ENCODE measurements at places on chromosomes 12 and 14.
A peak's percentile ranks its signal among the peaks of the same experiment; 100 is the strongest.

DNA sequence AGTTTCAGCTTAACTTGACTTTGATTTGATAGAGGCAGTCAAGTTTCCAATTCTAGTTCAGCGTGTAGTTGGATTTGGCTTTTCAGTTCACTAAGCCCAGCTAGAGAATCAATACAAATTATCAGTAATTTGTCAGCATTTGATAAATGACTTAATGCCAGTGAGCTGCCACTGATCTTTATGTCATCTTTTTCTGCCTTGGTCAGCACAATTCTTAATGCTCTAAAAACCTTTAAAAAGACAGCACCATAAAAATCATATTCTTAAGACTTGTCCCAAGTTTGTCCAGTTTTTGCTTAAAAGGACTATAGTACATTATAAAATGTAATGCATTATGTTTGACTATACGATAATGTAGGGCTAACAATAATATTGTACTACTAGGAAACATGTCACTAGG is 920.5 kb downstream of the LRFN5 start:
- no peak for DNase-seq

- DNase-seq = no peak
Measured at GRCh38 chr14:73462048-73462715, 3.8 kb upstream of the NUMB start.

DNA sequence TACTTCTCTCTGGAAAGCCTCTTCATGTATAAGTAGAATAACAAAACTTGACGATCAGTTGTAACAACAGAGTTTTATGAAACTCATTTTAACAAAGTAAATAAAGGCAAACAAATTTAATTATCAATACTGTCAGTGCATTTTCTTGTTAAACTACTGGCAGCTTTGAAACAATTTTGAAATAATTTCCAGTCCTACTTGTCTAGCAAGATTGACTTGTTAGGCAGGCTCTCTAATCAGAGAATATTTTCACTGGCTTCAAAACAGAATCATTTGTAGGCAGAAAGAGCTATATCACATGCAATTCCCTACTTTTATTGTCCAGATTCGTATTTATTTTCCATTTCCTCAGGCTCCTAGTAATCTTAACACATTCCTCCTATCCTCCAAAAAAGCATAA is 45.9 kb upstream of the SLC6A13 start:
- no peak for DNase-seq

GRCh38 chr14:42319996-42320395 is 713.3 kb downstream of the LRFN5 start:
- no peak for DNase-seq

GRCh38 chr12:1738446-1738845 is 47.6 kb downstream of the ADIPOR2 start:
- no peak for DNase-seq

DNA sequence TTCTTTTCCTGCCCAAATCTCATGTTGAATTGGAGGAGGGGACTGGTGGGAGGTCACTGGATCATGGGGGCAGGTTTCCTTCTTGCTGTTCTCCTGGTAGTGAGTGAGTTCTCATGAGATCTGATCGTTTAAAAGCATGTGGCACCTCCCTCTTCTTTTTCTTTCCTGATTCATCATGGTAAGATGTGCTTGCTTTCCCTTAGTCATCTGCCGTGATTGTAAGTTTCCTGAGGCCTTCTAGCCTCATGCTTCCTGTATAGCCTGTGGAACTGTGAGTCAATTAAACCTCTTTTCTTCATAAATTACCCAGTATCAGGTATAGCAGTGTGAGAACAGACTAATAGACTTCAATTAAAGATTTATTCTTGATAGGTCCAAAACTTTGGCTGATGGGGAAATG is 83.5 kb downstream of the CAND1 start:
- no peak for DNase-seq

- DNase-seq = no peak
Measured at GRCh38 chr12:24797901-24798300, 151.0 kb downstream of the BCAT1 start.

DNA sequence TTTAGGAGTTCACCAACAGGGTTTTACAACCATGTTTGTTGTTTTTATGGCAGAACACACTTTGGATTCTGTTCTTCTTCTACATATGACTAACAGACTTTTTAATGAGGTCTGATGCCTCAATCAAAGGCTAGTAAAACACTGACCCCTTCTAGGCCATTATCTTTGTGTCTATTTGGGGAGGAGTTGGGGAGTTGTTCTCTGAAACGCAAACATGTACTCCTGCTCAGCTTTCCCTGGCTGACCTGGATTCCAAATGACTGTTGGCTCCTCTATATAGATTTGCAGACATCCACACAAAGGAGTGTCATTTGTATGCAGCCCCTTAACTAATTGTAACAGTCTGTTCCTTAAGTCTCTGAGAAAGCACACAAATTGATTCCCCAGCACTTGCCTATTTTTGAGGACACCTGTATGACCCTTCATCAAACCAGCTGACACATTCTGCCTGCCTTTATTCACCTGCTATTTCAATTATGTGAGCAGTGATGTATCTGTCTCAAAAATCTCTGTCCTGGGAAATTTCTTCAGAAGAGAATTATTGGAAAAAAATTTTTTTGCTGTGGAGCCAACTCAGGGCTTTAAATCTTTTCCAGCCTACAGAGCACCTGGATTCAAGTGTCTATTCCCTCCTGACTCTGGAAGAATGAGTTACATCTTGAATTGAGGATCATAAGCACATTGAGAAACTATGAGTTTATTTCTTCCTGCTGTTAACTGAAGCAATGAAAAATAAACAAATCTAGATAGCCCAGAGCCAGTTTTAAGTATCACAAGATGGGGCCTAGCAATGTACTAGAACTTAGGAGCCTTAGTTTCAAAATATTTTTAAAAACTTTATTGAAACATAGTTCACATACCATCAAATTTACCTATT is 417.2 kb downstream of the RAD51B start:
- no peak for DNase-seq

GRCh38 chr12:61920230-61920629 is 340.0 kb upstream of the USP15 start:
- no peak for DNase-seq

GRCh38 chr14:23566778-23567185 is 809 bp downstream of the AP1G2 start:
- no peak for DNase-seq

GRCh38 chr12:95740751-95741150 is 49.8 kb downstream of the NTN4 start:
- no peak for DNase-seq

DNA sequence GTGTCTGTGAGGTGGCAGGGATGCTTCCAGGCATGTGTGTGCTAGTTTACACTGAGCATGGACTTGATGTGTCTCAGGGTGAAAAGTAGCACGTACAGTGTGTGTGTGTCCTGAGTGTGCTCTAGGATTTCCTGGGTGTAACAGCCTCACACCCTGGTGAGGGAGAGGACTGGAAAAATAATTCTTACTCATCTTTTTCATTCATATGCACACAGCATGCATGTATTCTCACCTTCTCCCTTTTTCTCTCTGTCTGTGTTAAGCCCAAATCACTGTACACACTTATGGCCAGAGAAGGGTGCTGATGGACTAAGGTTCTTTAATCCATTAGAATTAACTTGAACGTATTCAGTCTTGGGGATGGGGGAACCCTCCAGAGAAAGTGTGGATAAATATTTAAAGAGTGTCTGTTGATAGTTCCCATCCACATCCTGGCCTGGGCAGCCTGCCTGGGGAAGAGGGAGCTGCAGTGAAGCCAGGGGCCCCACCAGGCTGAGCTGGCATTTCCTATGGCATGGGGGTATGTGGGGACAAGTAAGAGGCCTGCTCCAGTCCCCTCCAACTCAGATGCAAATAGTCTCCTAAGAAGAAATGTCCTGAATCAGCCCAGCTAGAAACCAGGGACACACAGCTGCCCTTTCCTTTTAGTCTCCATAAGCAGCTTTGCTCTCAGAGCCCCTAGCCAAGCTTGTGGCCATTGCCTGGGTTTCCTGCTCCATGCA is 1.1 kb upstream of the HOXC8 start:
- no peak for DNase-seq

DNA sequence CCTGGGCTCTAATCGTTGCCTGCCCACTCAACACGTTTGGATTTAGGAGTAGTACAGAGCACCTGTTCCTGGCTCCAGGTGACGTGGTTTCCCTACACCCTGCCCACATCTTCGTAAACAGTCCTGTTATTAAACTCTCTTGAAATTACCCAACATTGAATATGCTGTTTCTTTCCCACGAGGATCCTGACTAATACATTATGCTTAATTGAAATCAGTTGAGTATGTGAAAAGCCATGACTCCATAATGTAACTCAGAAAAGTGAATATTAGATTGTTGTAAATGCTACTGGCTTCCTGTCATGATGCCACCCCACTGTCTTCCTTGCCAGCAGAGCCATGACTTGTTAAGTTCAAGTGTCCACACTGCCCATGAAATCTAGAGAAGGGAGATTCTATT is 21.6 kb downstream of the AK7 start:
- no peak for DNase-seq

GRCh38 chr12:54154681-54155186 is 34.1 kb downstream of the SMUG1 start:
- DNase-seq = no peak

GRCh38 chr14:19775587-19775986 is 2.3 kb downstream of the OR4M1 start:
- DNase-seq = no peak

DNA sequence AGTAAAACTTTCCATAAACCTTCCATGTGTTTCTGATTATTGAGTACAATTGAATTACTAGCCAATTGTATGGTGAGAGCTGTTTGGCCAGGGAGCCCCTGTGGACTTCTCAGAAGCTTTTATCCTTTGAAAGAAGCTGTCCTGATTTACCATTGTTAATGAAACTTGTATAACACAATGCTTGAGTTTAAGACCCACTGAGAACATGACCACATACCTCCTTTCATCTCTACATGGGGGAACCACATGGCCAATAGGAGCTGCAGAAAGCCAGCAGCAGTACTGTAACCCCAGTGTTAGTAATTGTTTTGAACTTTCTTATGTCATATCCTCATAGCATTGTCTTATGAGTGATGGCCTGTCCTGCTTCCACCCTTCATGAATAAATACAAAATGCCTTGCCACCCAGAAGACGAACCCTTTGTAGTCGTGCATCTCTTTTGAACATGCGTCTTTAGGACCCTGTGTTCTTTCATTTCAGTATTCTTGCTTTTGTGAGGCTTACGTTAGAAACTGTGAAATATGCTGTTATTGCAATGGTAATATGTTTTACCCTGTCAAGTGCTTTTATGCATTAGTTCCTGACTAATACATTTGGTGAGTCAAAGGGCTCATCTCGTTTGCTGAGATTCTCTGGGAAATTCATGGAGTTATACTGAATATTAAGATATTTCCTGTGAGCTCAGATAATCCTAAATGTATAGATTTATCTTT is 815.7 kb downstream of the NRXN3 start:
- no peak for DNase-seq

DNA sequence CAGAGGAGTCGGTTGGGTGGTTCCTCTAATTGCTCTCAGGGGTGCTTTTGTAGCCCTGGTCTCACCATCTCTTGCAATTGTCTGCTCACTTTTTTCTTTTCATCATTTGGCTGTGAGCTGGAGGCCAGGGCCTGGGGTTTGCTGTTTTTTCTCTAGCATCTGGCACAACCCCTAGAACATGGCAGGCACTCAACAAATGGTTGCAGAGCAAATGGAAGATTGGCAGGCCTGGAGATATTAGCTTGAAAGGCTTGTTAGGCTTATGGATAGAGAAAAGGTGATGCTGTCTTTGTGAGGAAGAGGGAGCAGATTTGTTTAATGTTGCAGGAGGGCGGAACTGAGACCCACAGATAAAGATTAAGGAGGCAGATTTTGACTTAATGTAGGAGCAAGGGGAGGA is 47.0 kb downstream of the GALNT8 start:
- no peak for DNase-seq

- no peak for DNase-seq
Measured at GRCh38 chr14:68968051-68968450, 11.1 kb downstream of the ACTN1 start.

DNA sequence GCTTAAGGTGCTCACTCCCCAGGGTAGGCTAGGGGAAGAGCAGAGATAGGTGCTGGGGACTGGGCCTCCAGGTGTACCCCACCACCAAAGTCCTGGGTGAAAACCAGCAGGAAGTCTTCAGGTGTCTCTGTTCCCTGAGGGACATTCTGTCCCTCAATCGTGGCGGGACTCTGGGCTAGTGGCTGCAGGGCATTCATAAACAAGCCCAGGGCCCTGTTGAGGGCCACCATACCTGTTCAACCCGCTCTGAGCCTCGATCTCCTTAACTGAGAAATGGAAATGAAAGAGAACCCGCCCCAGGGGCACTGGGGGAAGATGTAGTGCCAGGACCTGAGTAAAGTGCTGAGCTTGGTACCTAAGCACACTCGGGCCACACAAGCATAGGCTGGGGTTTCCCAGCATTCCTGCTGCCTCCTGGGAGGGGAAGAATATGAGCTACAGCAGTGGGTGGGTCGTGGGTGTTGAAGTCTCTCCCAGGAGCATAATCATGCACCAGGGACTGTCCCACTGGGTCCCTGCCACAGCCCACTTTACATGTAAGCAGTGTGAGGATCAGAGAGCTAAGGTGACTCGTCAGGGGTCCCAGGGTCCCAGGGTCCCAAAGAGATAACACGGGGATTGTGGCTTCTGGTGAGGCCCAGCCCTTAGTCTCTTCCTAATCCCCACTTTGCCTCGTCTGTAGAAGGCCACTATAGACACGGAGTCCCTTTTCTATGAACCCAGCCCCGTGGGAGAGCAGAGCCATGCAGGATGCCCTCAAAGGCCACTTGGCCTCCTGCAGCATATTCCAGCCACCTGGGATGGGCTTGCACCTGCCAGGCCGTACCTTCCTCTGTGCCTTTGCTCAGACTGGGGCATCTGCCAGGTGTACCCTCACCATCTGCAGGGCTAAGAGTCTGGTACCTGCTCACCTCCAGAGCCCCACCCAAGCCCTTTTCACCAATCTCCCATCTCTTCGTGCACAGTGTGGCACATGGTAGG is 14.4 kb downstream of the FAM222A start:
- no peak for DNase-seq

GRCh38 chr12:66786531-66787308 is 107.8 kb upstream of the GRIP1 start:
- no peak for DNase-seq

- DNase-seq = no peak
Measured at GRCh38 chr12:125418902-125419564, 353.8 kb downstream of the AACS start.

GRCh38 chr12:50074936-50075807 is 10.0 kb upstream of the SMARCD1 start:
- peak; percentile 68 for DNase-seq

DNA sequence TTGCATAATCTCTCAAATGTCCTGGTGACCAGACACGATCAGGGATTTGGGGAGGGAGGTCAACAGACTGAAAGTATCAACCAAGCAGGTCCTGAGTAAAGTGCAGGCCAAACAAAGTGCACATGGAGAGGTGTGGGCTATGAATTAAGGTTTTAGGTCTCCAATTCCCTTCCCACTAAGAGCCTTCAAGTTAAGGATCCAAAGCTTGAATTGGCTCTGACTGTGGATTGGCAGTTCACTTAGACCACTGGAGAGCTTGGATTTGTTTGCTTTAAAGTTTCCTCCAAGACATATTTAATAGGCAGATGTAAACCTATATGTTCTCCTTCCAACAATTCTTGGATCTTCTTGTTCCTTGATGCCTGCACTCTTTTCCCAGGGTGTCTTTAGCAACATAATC is 129.6 kb upstream of the IGF1 start:
- no peak for DNase-seq

- no peak for DNase-seq
Measured at GRCh38 chr12:110794623-110795280, 52.0 kb upstream of the CCDC63 start.

Data from bone marrow (tissue), 2 donors.